ENCODE measurements at places on chromosomes 5 and 9.

DNA sequence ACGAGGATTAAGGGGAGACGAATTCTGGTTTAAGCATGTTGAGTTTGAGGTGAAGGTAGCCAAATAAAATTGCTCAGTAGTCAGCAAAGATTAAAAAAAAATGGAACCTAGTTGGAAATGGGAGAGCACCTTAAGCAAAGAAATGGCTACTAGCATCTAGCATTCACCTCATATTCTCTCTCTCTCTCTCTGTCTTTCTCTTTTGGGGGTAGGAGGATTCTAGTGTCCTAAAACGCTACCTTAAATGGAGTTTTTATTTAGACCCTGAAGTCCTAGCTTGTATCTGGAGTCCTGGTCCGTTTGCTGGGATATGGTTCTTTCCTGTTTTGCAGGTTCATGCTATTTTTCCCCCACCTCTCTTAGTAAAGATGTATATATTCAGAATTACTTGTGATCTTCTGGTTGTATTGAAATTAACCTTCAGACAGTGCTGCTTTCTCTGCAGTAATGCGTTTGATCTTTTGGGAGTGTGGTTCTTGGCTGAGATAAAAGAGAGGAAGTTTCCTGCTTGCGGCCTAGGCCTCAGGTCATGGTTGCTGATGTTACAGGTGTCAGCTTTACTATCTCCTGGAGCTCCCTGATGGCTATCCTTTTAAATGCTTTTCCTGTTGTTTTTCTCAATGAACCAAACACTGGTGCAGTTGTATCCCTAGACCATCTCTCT, 8.0 kb downstream of the TGFBR1 start:
- DNase-seq: no peak

DNA sequence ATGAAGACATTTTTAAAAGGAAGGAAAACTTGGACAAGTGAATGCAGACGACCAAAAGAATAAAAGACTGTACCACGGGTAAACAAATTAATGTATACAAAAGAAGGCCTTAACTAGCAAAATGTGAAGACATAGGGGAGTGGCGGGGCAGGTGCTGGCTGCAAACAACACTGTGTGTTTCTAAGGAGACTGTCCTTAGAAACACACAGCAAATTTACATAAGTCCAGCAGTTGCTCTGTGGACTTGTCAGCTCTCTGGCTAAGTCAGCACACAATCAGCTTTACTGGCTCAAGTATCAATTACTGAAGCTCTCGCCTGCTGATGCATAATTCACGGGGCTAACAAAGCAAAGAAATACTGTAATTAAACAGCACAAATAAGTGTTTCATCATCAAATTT, 24.8 kb downstream of the PTBP3 start:
- DNase-seq: peak; percentile 79

GRCh38 chr5:90311401-90311800, 98.2 kb downstream of the CETN3 start:
- DNase-seq: no peak

GRCh38 chr5:179343021-179343718, 2.1 kb downstream of the ADAMTS2 start:
- no peak for DNase-seq

GRCh38 chr9:4603830-4604229, 58.3 kb upstream of the PLPP6 start:
- DNase-seq: no peak

GRCh38 chr9:113872485-113873143, 3.5 kb upstream of the ZNF618 start:
- no peak for DNase-seq
